Renal cortical epithelial cell (primary cell): ENCODE measurements at places on chromosomes 2 and 18.

- no peak for DNase-seq
Measured at GRCh38 chr18:43161528-43161927, 46.0 kb upstream of the RIT2 start.

DNA sequence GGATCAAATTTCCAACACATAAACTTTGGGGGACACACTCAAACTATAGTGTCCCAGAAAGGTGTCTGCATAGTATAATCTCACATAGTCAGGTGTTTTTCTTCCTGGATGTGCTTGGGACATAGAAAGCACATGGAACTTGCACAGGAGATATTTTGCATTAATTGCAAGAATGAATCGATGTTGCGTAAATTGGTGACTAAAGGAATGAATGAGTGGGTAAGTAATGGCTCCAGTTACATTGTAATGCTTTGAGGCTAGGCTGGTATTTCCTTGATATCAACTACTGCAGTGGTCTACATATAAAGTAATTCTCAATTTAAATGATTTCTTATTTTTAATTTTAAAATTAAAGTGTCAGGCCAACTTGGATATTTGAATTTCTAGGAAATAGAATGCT, 53.4 kb downstream of the SH3RF3 start:
- DNase-seq, result peak; percentile 30

GRCh38 chr2:215532844-215533243, 97.0 kb upstream of the FN1 start:
- no peak for DNase-seq

- DNase-seq, result no peak
Measured at GRCh38 chr2:126059379-126059778, 596.6 kb upstream of the GYPC start.

DNA sequence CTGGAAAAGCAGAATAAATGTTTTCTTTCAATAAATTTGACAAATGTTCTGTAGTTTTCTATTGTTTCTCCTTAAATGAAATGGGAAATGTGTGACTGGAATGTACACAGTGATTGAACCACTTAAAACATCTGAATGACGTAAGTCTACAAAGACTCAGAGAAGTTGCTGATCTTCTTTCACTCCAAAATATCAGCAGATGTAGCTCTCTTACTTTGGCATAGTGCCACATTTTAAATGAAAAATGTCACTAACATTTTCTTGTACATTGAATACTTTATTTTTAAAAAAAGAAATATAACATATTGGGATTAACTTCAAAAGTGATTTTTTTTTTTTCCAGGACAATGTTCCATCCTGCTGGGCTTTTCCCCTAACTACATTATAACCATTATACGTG, 565.6 kb downstream of the TMEM182 start:
- DNase-seq, result no peak

DNA sequence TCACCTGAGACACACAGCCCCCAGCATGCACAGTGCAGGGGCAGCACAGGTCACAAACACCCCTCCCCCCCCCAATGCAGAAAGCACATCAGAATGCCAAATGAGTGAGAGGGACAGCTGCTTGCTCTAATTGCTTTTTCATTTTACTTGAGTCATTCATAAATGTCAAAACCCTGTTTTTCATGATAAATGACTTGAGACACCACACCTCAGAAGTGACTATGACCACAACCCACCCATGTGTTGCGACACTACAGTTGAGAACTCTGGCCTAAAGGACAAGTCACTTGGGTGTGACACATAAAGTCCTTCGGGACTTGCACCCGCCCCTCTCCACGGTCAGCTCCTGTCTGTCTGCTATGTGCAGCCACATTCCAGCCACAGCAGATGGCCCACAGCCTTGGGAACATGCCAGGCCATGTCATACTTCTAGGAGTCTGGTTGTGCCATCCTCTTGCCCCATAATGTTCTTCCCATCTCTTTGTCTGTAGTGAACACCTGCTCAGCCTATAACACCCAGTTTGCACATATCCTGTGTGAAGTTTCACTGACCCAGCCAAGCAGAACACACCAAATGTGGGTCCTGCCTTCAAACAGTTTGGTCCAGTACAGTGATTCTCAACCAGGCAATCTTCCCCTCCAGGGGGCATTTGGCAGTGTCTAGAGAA, 30.2 kb upstream of the RIOK3 start:
- DNase-seq, result peak; percentile 64

GRCh38 chr2:24513281-24514071, 22.4 kb downstream of the NCOA1 start:
- DNase-seq, result no peak

- no peak for DNase-seq
Measured at GRCh38 chr2:196242131-196242620, 70.8 kb upstream of the STK17B start.
